Large intestine (tissue), 12 donors: ENCODE measurements at places on chromosomes 5 and 9. TPM values are rescaled to one million over a fixed set of nuclear protein-coding genes. Genes with fewer than 3 reads are reported as not detected.

The PCA3 gene
- 0.97 TPM for polyA plus RNA-seq

DNA sequence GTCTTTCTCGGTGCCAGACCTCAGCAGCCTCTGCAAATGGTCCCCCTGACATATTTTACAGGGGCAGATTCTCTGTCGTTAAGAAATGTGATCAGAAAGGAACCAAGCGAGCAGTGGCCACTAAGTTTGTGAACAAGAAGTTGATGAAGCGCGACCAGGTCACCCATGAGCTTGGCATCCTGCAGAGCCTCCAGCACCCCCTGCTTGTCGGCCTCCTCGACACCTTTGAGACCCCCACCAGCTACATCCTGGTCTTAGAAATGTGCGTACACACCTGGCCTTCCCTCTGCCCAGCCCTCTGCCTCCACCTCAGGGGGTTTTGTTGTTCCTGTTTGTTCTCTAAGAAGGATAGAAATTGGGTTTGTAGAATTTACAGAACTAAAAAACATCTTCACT, 77.3 kb upstream of the OTULINL start:
- DNase-seq = no peak

- DNase-seq = no peak
Observed at GRCh38 chr9:117435630-117436261, 20.9 kb upstream of the ASTN2 start.

GRCh38 chr9:132268725-132269352, 85.9 kb downstream of the SETX start:
- DNase-seq = peak; percentile 26

The TMEM252 gene
- 2.4 TPM for polyA plus RNA-seq

DNA sequence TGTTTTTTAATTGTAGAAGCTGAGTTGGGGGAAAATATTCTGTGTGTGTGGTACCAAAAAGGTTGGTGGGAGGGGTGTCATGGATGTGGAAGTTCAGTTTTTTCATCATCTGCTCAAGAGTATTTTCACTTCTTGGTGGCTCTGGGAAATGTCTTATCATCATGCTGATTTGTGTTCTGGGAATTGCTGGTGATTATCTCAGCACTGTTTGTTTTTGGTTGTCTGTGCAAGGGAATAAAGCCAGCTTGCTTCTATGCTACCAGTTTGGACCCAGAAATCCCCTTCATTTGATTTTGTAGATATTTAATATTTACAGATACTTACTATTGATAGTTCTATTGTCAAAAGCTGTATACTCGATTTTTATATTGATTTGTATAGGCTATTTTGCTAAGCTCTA, 2289.7 kb downstream of the MAT2B start:
- no peak for DNase-seq

The BBLN gene
- 39.7 TPM for polyA plus RNA-seq

GRCh38 chr5:142842994-142843905, 73.1 kb downstream of the ARHGAP26 start:
- no peak for DNase-seq

- no peak for DNase-seq
Observed at GRCh38 chr5:59035681-59036080, 452.8 kb downstream of the RAB3C start.

The CENPH gene
- 11.1 TPM for polyA plus RNA-seq

DNA sequence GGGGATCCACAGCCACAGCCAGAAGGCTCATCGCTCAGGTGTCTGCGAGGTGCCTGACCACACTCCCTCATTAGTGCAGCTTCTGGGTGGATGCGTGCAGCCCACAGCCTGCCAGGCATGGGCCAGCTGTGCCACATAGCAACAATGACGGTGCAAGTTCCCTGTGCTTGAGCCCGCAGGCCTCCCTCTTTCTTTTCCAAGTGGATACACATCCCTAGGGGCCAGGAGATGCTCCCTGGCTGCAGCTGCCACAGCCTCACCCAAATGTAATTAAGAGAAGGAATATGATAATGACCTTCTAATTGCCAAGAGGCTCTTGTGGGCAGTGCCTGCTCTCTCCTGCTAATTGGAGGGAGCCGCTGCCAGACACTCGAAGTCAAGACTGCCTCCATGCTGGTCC, 116.0 kb upstream of the PPP1R26 start:
- no peak for DNase-seq

The SLC36A2 gene
- not detected for polyA plus RNA-seq

The ELOVL7 gene
- 77.3 TPM for polyA plus RNA-seq

The SURF2 gene
- 16.3 TPM for polyA plus RNA-seq

The HAPLN1 gene
- 5.0 TPM for polyA plus RNA-seq

The SPDL1 gene
- 15.4 TPM for polyA plus RNA-seq

The PCDHB16 gene
- 1.1 TPM for polyA plus RNA-seq

- no peak for DNase-seq
Observed at GRCh38 chr9:16680975-16681651, 189.4 kb downstream of the BNC2 start.

GRCh38 chr5:22910523-22910922, 57.4 kb upstream of the CDH12 start:
- no peak for DNase-seq

DNA sequence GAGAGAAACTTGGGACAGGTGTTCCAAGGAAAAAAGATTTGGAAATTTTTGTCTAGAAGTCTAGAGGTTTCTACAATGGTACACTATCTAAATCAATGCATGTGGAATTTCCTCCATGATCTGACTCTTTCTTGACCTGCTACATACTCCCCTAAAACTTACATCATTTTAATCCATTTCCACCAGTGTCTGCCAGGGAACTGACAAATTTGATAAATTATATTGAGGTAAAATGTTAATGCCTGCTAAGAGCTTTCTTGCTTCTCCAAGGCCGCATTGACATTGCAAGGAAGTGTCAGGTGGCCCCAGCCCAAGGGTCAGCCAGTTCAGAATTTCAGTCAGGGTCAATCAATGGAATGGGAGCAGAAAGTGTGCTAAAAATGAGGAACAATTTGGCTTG, 163.4 kb upstream of the FBXL17 start:
- no peak for DNase-seq

GRCh38 chr9:87379300-87379699, 118.4 kb upstream of the DAPK1 start:
- no peak for DNase-seq

- peak; percentile 16 for DNase-seq
Observed at GRCh38 chr9:120402741-120403542, 177.0 kb downstream of the CDK5RAP2 start.

The PCDHB5 gene
- polyA plus RNA-seq = 2.1 TPM

- no peak for DNase-seq
Observed at GRCh38 chr5:169442913-169443784, 140.4 kb upstream of the SPDL1 start.

The IFNB1 gene
- not detected for polyA plus RNA-seq

GRCh38 chr9:16352791-16353401, 517.6 kb downstream of the BNC2 start:
- DNase-seq = no peak

GRCh38 chr5:120368923-120369715, 95.0 kb upstream of the PRR16 start:
- no peak for DNase-seq

GRCh38 chr5:119363271-119363670, 7.5 kb downstream of the TNFAIP8 start:
- DNase-seq = no peak

- DNase-seq = no peak
Observed at GRCh38 chr9:95979446-95979845, 104.0 kb downstream of the ERCC6L2 start.

- no peak for DNase-seq
Observed at GRCh38 chr5:170273968-170274710, 23.4 kb downstream of the LCP2 start.
